T-helper 17 cell (primary cell): ENCODE measurements at places on chromosomes 5 and 9. TPM values are rescaled to one million over a fixed set of nuclear protein-coding genes. Genes with fewer than 3 reads are reported as not detected.

DNA sequence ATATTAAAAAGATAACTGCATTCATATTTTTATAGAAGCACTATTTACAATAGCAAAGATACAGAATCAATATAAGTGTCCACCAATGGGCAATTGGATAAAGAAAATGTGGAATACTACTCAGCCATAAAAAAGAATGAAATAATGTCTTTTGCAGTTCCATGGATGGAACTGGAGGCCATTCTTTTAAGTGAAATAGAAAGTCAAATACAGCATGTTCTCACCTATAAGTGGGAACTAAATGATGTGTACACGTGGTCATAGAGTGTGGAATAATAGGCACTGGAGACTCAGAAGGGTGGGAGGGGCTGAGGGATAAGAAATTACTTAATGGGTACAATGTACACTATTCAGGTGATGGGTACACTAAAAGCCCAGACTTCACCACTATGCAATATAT is 53.2 kb downstream of the DENND1A start:
- no peaks in the 10 kb centered on the region for H3K27me3 ChIP-seq
- no peak overlapping the region for H3K4me3 ChIP-seq
- DNase-seq: no peak
- peaks cover 2% of the 10 kb centered on the region for H3K36me3 ChIP-seq
- H3K27ac ChIP-seq: no peak overlapping the region
- peaks cover 2% of the 10 kb centered on the region for H3K4me1 ChIP-seq

DNA sequence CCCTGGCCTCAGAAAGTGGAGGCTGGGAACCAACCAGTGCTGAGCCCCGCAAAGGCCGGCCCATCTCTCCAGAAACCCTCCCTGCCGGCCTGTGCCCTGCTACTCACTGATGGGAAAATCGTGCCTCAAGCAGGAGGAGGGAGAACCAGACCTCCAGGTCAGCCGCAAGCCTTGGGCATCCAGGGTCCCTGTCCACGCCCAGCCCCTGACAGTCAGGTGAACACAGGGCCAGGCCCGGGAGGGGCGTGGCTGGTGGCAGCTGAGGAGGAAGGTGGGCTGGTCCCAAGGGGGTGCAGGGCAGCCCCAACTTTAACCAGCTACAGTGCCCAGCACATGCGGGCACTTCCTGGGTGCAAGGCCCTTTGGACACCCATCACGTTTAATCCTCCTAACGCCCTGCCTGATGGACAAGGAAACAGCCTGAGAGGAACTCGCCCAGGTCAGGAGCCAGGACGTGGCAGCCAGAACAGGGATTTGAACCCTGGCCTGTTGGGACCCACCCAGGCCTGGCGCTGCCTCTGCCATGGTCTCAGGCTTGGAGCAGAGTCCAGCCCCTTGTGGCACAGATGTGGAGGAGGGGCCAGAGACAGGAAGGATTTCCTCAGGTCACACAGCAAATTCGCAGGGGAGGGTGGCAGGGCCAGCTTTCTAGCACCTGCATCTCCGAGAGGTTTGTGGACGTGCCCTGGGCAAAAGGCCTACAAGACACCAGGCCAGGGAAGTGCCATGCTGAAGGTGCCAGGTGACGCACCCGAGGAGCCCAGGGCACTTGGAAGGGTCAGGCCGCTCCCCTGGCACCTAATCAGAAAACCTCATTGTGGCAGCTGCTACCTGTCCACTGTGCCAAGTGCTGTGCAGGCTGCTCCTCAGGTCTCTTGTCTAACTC is 4.5 kb downstream of the RALGDS start:
- no peaks in the 10 kb centered on the region for H3K27me3 ChIP-seq
- peaks cover 59% of the 10 kb centered on the region for H3K4me1 ChIP-seq
- no peaks in the 10 kb centered on the region for H3K36me3 ChIP-seq
- no peak for DNase-seq

DNA sequence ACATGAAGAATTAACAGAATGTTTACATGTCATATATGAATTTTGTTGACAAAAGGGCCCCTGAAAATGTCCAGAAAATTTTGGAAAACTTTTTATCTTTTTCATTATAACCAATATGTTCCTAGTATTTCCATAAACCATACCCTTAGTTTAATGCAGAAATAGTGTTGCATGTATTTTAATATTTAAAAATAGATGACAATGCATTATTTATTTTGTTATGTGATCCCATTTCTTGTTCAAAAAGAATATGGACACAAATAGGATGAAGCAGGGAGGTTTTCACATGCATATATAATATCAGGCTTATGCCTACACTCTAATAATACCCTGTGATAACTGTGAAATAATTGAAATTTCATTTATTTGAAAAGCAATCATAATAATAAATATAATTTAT is 500.5 kb downstream of the CDH18 start:
- DNase-seq: no peak
- H3K27me3 ChIP-seq: no peaks in the 10 kb centered on the region
- no peak overlapping the region for H3K4me3 ChIP-seq
- H3K27ac ChIP-seq: no peak overlapping the region

DNA sequence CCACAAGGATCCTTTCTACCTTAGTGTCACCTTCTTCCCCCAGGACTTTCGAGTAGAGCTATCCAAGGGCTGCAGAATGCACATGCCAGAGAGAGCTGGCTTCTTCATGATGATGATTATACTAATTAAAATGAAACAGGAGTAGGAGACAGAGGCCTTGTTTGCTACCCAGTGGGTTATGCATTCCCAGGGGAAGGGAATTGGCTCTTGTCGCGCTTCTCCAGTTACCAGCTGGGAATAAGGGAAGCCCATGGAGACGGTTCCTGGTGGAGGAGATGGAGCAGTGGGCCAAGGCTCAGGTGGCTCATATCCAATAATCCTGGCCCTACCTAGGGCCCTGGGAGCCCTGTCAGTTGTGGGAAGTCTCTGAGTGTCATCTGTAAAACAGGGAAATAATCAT is 65.1 kb downstream of the WWC1 start:
- no peak overlapping the region for H3K4me3 ChIP-seq
- no peak overlapping the region for H3K27ac ChIP-seq
- DNase-seq: no peak
- H3K27me3 ChIP-seq: no peaks in the 10 kb centered on the region

The SPATA31A6 gene
- not detected for total RNA-seq
